Testis (tissue), 5 donors: ENCODE measurements at places on chromosomes 13 and 19.

- peak; percentile 13 for DNase-seq
Observed at GRCh38 chr19:29535214-29535831, 9.5 kb downstream of the VSTM2B start.

GRCh38 chr13:39266426-39266825 lies 228.2 kb downstream of the NHLRC3 start:
- no peak for DNase-seq

- DNase-seq = no peak
Observed at GRCh38 chr13:106400289-106400688, 135.2 kb downstream of the EFNB2 start.

DNA sequence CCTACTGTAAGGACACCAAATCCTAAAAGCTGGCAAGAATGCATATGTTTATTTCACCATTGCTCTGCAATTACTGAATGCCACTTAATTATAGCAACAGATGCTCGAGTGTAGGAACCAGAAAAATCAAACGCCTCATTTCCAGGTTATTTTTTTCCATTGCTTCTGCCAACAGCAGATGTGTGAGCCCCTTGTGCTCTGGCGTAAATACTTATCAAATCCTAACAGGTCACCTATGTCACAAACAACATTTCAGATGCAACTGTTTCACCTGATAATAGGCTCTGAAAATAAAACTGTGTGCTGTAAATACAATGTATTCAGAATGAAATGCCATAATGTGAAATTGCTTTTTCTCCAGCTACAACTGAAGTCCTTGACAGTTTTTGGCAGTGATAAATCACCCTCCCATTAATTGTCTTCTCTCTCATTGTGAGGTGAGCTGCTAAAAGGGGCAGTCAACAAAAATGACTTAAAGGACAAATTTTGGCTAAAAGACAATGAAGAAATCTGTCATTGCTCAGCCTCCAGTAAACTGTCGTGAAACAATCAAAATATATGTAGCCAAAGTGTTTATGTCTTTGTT lies 344.0 kb downstream of the DACH1 start:
- DNase-seq = no peak

DNA sequence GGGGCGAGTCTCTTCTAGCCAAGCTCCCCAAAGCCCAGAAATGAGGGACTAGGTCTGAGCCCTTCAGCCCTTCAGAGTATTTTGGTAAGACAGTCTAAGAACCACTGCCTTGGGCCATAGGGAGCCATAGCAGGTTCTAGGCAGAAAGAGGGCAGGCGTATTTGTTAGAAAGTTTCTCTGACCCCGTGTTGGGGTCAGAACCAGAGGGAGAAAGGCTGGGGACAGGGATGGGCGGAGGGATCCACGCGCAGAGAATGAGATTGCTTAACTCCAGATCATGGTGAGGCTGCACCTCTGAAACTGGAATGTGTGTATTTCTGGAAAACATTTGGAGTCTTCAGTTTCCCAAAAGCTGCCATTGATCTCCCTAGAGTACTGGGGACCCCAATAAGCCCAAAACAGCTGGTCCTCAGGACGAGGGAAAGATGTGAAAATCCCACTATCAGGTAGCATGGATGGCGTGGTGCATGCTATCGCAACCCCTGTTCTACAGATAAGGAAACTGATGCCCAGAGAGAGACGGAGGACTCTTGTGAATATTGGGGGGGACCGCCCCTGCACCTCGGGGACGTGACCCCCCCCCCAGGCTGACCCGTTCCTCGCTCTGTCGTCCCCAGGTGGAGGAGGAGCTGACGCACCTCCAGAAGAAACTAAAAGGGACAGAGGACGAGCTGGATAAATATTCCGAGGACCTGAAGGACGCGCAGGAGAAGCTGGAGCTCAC lies 703 bp upstream of the TPM4 start:
- no peak for DNase-seq

DNA sequence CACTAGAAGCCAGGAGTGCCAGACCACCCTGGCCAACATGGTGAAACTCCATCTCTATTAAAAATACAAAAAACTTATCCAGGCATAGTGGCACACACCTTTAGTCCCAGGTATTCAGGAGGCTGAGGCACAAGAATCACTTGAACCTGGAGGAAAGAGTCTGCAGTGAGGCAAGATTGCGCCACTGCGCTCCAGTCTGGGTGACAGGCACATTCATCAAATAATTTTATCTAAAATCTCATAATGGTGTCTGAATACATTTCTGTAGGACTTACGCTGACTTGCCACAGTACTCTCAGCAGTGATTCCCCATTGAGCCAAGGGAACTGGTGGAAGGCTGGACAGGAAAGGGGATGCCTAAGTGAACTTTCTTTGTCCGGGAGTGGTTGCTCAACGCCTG lies 4.3 kb upstream of the ZNF28 start:
- DNase-seq = no peak

- DNase-seq = peak; percentile 71
Observed at GRCh38 chr13:80141123-80141849, 199.6 kb downstream of the SPRY2 start.

GRCh38 chr19:4717966-4718701 lies 5.5 kb downstream of the DPP9 start:
- no peak for DNase-seq

DNA sequence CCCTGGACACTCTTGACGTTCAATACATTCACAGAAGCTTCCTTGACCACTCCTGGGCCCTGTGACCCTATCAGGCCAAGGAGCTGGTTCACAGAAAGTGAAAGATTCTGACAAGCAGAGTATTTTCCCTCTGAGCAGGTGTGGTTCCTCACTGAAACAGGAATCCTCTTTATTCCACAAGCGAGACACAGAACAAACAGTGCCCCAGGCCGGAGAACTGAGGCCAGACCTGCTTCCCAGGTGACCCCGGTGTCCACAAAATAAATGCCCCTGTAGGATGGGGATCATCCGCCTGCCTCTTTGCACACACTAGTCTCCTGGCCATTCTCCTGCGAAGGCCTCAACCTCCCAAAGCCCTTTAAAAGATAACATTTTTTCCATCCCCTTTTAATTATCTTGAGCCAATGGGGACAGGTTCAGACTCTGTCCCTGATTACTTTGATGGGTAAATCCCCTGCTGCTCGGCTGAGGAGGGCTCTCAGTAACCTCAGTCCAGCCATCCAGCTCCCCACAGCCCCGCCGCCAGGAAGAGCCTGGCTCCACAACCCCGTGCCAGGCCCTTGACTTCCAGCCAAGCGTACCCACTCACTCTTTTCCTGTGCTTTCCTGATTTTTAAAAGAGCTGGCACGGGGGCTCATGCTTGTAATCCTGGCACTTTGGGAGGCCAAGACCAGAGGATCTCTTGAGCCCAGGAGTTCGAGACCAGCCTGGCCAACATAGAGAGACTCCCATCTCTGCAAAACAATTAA lies 129.1 kb downstream of the FOXO1 start:
- no peak for DNase-seq

- DNase-seq = no peak
Observed at GRCh38 chr19:6765738-6766356, 1.4 kb downstream of the SH2D3A start.

- no peak for DNase-seq
Observed at GRCh38 chr19:1065606-1066109, 1.3 kb upstream of the ARHGAP45 start.

DNA sequence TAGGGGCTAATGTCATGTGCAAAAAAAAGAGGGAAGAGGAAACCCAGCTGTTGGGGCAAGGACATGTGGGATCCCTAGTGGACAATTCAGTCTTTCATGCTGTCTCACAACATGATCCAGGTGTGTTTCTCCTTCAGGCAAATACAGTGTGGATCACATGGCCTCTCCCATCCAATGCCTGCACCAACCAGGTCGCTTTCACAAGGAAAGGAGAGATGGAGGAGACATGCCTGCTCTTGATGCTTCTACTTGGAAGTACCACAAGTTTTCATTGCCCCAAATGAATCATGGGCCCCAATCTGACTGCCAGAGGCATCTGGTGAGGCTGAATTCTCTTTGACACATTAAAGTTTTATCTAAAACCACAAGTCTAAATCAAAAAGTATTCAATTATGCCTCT lies 82.1 kb downstream of the DLEU7 start:
- DNase-seq = no peak

GRCh38 chr13:27408074-27408473 lies 16.3 kb upstream of the GTF3A start:
- DNase-seq = no peak

GRCh38 chr13:22690756-22691155 lies 490.0 kb upstream of the SGCG start:
- DNase-seq = no peak

DNA sequence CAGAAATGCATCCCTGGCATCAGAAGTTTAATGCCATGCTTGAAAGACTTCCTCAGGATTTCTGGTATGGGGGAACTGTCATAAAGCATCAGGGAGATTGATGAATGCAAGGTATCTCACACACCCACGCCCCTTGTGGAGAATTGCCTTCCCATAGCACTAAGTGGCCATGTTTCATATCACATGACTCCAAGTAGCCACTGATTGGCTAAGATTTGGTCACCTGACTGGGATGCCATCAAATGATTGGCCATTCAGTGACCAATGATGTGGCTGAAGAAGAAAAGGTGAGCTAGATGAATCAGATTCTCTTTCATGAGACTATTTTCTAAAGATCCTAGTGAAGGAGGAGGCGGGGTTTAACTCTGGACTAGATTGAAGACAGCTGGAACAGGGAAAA lies 7.3 kb downstream of the KLK8 start:
- peak; percentile 59 for DNase-seq

DNA sequence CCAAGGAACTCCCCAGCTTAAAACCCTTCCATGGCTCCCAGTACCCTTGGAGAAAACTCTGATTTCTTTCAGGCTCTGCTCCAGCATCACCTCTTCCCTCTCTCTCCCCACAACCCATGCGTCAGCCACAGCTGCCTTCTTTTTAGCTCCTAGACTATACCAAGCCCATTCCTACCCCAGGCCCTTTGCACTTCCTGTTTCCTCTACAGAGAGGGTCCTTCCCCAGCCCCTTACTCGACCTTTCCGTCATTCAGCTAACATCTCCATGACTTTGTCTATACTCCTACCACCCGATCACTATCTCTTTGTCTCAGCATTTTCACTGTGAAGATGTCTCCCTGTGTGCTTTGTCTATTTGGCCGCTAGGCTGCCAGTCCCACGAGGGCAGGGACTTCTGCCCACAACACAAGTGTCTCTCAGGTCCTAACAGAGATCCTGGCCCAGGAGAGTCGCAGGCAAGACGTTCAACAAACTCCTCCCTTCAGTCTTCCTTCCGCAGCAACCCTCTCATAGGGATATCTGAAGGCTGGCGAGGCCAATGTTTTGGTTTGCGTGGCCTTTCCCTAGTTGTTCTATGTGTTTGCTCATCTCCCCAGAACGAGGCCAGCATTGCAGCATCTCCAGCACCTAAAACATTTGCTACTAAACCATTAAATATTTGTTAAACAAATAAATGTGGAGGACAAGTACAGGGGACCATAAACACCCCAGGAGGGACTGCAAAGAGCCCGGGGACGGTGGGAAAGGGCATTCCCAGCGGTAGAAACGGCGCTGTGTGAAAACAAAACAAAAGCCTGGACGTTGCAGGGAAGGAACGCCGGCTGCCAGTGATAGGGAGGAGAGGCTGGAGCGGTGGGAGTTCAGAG lies 816 bp downstream of the CCNP start:
- no peak for DNase-seq

GRCh38 chr13:66312312-66313087 lies 917.6 kb downstream of the PCDH9 start:
- DNase-seq = peak; percentile 14

DNA sequence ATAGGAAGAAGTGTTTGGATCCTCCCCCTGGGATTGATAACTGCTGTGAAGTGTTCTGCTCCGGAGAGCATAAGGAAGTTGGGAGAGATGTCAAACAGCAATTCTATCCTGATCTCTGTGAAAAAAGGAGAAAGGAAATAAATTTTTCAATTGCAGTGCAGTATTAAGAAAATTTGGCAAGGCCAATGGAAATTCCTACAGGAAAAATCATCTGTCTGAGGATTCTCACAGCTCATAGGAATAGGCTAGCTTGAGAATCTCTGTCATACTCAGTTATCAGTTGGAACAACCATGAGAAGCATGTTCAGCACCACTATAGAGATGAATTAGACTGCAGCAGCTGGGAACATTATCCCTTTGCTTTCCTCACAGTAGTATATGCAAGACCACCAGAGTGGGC lies 1238.9 kb upstream of the MIR17HG start:
- DNase-seq = no peak

- no peak for DNase-seq
Observed at GRCh38 chr13:88552966-88553365, 881.8 kb downstream of the SLITRK5 start.

GRCh38 chr13:23921451-23921888 lies 24.2 kb upstream of the C1QTNF9B start:
- no peak for DNase-seq

DNA sequence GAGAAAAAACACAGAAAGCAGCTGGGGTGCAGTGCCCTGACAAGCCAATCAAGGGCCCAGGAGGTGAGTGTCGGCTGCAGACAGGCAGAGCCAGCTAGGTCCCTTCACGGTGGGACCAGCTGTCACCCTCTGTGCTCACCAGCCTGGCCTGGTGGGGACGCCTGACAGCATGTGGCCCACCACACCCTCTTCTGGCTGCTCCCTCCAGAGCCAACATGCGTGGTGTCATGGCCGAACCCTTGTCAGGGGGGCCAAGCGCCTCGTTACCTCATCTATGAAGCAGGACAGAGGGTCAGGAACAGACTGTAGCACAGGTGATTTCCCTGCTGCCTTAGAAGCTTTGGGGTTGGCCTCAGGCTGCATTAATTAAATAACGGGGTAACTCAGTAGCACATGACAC lies 40.0 kb upstream of the ISYNA1 start:
- no peak for DNase-seq

DNA sequence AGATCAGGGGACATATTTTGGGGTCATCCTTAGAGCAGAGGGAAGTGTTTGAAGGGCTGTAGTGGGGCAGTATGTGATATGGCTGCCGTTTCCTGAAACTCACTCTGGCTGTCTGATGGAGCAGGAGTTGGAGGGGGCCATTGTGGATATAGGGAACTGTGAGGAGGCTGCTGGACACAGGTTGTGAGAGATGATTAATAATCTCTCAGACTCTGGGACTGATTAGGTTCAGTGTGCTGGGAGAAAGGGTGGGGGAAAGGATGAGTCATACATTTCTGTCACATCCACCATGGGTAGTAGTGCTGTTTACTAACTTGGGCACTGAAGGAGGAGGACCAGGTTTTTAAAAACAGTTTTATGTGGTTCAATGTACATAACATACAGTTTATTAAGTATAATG lies 4.8 kb downstream of the B3GLCT start:
- no peak for DNase-seq

DNA sequence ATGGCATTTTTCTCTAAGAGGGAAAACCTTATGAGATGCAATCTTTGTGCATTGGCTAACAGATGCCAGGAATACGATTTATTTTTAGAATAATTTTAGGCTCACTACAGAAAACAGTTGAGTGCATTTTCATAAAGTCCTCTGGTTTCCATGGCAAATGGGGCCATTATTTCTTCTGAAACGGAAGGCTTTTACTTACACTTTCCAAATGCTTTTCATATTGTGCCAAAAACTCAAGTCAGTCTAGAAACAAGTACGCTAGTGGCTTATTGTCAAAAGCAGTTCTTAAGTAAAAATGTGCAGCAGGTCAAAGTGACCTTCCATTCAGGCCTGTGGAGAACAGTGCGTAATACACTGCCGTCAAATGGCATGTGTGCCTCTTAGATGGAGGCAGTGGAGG lies 628.7 kb downstream of the EFNB2 start:
- no peak for DNase-seq
